ENCODE measurements at places on chromosomes 5 and 9.

GRCh38 chr9:99782962-99783718 lies 38.5 kb upstream of the NR4A3 start:
- no peak for DNase-seq

DNA sequence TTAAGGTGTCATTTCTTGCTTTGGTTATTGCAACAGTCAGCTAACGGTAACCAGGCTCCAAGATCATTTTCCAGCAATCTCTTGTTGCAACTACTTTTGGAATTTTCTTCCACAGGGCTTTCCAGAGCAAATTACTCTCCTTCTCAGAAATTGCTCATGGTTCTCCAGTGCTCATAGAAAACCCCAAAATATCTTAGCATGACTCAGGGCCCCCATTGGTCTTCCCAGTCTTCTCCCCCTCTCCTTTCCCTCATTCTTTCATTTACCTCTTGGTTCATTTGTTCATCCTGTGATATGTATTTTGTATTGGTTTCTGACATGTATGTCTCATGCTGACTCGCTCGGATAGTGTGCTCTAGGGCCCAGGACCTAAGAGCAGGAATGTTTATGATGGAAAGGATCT lies 35.6 kb downstream of the WWC1 start:
- DNase-seq: no peak

- DNase-seq: peak; percentile 46
These were observed 802 bp downstream of the SPIN1 start for GRCh38 chr9:88388886-88389605.

DNA sequence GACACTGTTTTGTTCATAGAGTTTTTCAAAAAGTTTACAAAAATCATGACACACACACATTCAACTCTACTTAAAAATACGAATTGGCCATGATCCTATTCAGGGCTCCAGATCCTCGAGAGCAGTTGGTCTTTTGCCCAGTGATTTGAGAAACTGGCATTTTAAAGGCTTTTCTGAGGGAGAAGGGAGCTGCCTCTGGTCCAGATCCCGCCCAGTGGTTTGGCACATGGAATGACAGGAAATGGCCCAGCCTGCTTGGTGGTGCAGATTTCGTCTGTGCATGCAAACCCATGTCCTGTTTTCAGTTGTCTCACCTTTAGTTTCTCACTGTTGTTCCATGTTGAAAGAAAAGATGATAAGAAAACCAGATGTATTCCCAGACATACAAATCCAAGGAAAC lies 3.6 kb downstream of the CAMK4 start:
- no peak for DNase-seq

- no peak for DNase-seq
These were observed 10.4 kb downstream of the NIM1K start for GRCh38 chr5:43202380-43202779.

DNA sequence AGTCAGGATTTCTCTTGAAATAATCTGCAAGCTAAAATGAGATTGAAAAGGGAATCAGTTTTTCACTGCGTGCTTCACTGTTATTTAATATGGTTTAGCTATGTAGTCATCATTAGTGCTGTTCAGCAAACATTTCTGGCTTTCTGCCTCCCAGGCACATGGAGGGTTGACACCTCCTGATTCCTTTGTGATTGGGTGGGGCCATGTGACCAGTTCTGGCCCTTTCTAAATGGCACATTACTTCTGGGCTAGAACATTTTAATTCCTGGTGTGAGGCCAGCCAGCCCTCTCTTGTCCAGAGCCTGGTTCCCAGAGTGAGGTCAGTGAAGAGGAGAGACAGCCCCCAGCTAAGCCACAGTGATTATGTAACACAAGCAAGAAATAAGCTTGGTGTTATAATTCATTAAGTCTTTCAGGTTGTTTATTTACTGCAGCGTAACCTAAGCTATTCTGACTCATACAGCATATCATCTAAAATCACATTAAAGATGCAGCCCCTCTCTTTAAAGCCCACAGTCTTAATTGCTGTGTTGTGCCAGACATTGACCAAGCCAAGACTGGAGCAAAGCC lies 17.4 kb upstream of the ARSI start:
- no peak for DNase-seq

- no peak for DNase-seq
These were observed 180.0 kb upstream of the DMAC1 start for GRCh38 chr9:7979611-7980010.

- no peak for DNase-seq
These were observed 99.7 kb downstream of the ARHGAP26 start for GRCh38 chr5:142869886-142870285.

- DNase-seq: no peak
These were observed 12.6 kb upstream of the UGT3A2 start for GRCh38 chr5:36079200-36079781.

- no peak for DNase-seq
These were observed 71.5 kb downstream of the NIPBL start for GRCh38 chr5:36948041-36948440.

DNA sequence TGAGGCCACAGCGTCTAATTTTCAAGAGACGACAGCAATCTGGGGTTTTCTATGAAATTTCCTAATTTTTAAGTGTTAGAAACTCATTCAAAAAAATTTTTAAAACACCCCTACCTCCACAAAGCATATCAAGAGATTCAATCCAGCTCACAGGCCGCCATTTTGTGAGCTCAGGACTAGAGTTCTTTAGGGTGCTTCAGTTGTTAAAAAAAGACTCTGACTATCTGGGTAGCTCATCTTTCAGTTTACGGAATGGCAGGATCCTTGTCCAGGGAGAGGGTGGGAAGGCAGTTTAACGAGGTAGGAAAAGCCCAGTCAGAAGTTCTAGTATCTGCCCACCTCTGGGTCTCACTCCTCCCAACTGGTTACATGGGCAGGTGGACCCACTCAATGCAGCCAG lies 43.1 kb downstream of the CAMK2A start:
- DNase-seq: no peak

DNA sequence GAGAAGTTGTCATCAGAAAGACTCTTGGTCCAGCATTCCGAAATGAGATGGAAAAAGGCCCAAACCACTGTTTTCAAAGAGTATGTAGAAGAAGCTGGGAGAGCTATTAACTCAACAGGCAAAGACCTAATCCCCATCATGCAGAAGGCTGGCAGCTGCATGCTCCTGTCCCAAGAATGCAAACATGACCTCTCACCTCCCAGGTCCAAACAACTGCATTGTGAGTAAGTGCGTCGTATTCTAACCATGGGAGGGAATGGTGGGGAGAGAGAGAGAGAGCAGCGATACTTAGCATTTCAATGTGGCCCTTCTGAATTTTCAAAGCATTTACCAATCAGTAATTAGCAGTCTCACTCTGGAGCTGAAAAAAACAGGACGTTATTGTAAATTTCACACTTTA lies 27.6 kb downstream of the TRPC7 start:
- DNase-seq: no peak

- no peak for DNase-seq
These were observed 49.4 kb downstream of the FRMPD1 start for GRCh38 chr9:37700131-37700530.

DNA sequence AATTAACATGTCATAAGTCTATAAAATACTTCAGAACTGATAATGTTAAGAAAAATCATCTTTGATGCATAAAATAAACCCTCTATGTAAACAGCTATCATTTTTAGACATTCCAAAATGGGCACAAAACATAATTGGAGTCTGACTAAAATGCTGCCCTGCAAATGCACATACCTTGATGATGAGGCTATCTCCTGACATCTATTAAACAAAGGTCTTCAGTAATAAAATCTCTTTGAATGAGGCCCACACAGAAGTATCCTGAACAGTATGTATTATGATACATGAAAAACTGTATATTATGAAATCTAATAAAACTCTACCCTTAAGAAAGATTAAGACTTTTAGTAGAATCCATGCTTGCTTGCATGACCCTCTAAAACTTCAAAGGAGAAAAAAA lies 66.1 kb downstream of the FBXL17 start:
- no peak for DNase-seq

DNA sequence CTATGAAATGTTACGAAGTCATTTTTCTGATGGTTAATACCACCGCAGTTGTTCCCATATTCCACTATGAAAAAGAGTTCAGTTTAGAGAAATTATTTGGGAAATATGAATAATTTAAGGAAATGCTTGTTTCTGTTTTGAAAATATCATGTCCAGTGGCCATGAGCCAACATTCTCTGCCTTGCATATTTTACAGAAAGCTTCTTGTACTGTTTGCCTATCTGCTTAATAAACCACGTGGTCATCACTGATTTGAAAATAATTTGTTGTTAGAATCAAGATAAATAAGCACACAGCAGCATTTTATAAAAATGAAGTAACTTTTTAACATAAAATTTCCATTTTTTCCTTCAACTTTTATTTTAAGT lies 381.5 kb upstream of the CDH18 start:
- no peak for DNase-seq

GRCh38 chr5:26847041-26847736 lies 191.2 kb downstream of the CDH9 start:
- DNase-seq: no peak

DNA sequence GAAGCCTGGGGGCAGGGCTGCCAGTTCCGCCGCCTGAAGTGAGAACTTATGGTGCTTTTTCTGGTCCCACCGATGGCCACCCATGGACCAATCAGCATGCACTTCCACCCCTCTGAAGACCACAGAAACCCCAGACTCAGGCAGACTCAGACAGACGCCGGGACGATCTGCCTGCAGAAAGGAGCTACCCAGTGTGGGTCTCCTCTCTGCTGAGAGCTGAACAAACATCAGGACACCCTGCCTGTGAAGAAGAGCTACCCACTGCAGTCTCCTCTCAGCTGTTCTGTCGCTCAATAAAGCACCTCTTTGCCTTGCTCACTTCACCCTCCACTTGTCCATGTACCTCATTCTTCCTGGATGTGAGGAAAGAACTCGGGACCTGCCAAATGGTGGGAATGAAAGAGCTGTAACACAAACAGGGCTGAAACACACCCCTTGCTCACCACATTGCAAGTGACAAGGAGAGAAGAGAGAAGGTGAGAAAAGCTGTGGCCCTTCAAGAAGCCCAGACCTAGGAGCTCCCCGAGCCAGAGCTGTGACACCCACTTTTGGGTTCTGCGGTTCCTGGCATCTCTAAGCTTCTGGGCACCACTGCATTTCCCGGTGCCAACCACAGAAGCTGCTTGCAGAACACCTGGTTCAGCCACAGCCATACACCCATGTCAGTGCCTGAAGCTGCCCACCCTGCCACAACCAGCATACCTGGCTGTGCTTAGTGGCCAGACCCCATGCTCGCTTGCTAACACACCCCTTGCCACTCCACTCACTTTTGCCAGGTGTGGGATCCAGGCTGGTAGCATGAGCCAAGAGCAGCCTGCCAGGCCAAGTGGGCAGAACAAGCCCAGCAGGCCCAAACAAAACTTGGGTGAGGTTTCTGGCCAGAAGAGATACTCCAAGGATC lies 114.3 kb upstream of the TSLP start:
- DNase-seq: no peak

DNA sequence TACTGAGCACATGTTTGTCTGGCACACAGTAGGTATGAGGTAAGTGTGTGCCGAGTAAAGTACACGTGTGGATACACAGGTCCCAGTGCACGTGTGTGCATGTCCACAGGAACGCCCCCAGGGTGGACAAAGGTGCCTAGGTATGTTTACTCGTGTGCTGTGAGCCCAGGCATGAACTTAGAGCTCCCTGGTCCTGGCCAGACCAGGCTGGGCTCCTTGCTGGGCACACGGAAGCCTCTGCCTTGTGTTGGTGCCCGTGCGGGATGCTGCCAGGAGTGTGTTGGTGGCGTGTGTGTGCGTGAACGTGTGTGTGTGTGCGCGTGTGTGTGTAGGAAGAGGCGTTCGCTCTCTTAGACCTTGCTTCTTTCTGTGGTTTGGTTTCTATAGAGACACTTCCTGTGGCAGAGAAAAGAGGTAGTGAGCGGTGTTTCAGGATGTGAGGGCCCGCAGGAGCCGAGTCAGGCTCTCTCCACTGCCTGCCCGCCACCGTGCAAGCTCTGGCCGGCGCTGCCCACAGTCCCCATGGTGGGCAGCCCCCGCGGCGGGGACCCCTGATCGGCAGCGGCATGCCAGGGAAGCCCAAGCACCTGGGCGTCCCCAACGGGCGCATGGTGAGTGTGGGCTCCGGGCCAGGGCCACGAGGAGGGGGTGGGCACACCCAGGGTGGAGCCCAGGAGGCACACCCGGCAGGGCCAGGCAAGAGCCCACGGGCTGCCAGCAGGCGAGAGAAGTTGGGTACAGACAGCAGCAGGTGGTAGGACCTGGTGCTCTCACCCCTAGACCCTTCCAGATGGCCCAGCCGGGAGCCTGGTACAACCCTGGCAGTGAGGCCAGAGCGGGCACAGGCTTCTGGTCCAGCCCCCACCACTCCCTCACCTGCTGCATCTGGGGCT lies at the start of gene RGS14:
RGS14 (plus strand) TSS at position 466 of the 893 bp plus-strand sequence; CDS start at position 567, 101 bp downstream.
- DNase-seq: peak; percentile 65

DNA sequence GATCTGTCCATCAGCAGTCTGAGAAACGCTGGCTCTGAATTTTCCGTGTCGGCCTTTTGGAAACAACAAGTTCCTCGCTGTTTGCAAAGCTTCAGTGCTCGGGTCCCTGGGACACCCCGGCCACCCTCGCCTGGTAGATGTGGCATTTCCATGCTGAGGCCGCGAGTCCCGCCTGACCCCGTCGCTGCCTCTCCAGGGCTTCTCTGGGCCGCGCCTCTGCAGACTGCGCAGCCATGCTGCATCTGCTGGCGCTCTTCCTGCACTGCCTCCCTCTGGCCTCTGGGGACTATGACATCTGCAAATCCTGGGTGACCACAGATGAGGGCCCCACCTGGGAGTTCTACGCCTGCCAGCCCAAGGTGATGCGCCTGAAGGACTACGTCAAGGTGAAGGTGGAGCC lies 4.7 kb downstream of the NTNG2 start:
- no peak for DNase-seq

GRCh38 chr9:99818500-99818899 lies 3.2 kb upstream of the NR4A3 start:
- no peak for DNase-seq

DNA sequence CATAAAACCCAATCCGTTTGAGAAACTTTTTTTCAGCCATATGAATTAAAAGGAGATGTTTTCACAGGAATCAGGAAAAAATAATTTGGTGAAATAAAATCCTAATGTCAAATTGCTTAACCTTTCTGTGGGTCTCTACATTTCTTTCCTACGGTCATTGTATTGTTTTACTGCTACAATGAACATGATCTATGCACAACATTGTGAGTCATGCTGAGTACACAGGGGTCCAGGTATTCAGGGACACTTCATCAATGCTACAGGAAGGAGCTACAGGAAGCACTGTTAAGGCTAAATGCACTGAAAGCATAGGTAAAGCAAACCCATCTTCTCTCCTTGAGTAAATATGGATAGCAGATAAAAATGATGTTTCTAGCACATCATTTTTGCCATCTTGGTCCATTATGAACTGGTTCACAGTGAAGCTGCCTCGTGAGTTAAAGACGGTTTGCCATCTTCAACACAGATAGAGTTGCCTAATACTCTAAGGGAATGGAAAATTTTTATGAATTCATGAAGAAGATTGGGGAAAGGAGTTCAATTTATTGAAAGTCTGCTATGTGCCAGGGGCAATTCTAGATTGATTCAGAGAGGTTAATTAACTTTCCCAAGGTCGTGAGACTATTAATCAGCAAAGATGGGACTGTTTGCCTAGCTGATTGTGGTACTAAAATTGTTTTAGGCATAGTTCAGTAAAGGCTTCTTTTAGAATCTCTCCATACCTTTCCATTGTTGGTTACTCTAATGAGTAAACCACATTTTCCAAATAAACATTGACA lies 85.5 kb downstream of the DIRAS2 start:
- no peak for DNase-seq

GRCh38 chr5:61023131-61023530 lies 78.1 kb downstream of the NDUFAF2 start:
- no peak for DNase-seq

GRCh38 chr9:133505901-133506652 lies 18.7 kb downstream of the MYMK start:
- no peak for DNase-seq

- DNase-seq: no peak
These were observed 923 bp downstream of the C5orf34 start for GRCh38 chr5:43514025-43514424.
